ENCODE measurements at places on chromosomes 3 and 15.

- DNase-seq = no peak
Observed at GRCh38 chr3:111324645-111325044, 217.4 kb upstream of the CD96 start.

- DNase-seq = no peak
Observed at GRCh38 chr3:143480344-143480743, 360.8 kb downstream of the CHST2 start.

DNA sequence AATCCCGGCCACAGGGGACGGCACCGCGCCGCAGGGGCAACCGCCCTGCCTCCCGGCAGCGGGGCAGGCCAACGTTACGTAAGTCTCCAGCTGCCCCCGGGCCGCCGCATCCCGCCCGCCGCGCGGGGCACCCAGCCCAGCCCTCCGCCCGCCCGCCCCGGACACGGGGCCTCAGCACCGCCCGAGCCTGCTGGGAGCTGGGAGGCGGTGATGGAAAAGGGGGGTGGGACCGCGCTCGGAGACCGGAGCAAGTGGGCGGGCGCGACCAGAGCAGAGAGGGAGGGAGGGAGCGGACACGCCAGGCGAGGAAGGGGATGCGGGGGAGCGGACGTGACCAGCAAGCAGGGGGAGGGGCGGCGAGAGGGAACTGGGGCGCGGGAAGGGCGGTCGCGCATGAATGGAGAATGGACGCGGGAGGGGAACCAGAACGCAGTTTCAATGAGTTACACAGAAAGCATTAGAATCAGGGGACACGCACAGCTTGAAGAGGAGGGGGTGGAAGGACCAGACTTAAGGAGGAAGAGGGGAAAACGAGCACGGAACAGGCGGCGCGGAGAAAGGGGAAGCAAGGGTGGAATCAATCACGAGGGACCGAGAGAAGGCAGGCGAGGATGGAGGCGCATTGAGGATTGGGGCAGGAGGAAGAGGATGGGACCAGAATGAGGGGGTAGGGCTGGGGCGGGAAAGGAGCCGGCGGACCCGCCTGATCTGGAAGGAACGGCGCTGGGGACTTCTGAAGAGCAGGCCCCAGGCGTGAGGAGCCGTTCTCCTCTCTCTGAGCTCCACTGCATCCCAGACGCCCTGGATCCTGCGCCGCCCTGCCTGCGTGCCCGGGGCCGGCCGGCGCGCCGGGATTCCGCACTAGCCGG is 559 bp downstream of the PKM start:
- DNase-seq = peak; percentile 86

GRCh38 chr3:17433876-17434275 is 308.6 kb downstream of the TBC1D5 start:
- DNase-seq = no peak

GRCh38 chr3:31106912-31107311 is 212.5 kb upstream of the GADL1 start:
- DNase-seq = no peak

DNA sequence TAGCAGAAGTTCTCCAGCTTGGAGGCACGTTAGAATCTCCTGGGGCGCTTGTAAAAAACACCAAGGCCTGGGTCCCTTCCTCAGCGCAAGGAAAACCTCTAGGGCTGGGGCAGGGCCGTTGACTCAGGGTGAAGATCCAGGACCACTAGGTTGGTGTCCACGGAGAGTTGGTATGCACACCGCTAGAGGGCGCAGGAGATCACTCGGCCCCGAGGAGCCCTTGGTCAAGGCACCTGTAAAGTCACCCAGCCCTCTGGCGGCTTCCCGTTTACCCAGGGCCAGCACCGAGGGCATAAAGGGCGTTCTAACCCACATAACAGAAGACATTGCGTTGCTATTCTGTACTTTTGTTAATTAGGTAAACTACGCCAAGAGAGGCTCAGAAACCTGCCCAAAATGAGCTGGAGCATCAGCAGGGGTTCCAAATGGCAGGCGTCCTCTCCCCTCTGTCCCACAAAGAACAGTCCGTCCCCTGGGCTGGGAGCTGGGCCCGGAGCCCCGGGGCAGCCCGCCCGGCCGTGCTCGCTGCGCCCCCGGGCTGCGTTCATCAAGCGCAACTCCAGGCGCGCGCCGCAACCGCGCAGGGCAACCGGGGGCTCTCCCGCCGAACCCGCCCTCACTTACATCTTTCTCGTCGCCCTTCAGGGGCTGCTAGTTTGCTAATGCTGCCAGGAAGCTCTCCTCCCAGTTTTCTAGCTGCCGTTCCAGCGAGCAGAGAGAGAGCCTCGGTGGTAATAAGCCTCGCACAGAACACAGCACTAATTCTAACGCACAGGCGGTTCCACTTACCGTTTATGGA is 332.1 kb downstream of the ARRDC4 start:
- peak; percentile 41 for DNase-seq

GRCh38 chr15:82114660-82115059 is 68.8 kb upstream of the MEX3B start:
- no peak for DNase-seq

DNA sequence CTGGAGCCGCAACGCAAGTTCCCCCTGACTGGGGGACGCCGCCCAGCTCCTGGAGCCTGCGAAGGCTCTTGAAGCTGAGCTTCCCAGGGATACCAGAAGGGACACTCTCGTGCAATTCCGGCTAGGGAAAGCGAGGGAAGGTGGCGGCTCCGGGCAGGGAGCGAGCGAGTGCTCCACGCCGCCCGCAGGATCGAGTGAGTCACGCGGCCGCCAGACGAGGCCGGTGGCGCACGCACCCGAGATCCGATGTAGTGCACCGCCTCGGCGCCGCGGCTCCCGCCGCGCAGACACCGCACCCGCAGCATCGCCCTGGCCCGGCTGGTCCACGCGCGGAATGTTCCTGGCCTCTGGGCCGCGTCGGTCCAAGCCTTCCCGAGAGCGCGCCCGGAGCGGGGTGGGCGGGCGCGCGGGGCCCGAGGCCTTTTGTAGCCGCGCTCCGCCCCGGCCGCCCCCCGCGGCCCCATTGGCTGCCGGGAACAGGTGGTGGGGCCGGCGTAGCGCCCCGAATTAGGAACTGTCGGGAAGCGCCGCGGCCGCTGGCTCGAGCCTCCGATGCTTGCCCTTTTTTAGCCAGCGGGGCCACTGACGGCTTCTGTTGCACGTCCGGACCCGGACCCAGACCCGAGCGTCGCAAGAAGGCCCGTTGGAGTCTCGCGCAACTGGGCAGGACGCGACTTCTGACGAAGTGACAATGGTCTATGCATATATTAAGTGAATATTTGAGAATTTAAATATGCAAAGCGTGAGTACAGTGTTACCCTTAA is at the start of gene GATM:
GATM (minus strand) TSS at position 396 of the 764 bp plus-strand sequence; CDS start at position 305, 91 bp downstream.
- peak; percentile 62 for DNase-seq

GRCh38 chr3:152211655-152212054 is 57.1 kb upstream of the MBNL1 start:
- DNase-seq = no peak

DNA sequence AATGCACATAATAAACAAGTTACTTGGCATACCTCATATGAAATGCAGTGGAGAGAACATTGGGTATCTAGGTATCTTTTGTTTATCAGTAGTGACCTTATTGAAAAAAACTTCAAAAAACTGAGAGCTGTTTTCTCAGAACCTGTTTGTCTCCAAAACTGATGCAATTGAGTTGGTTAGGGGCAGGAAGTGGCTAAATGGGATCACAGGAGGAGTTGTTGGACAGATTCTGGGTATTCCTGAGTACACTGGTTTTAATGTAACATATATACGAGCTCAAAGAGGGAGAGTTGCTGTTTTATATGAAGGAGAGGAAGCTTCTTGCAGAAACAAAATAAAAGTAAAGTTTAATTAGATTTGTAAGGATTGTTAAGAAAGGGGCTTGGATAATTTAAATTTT is 159.5 kb downstream of the C3orf70 start:
- no peak for DNase-seq

- no peak for DNase-seq
Observed at GRCh38 chr15:101697488-101697887, 26.8 kb downstream of the TARS3 start.

Data from activated naive CD8-positive, alpha-beta T cell treated with anti-CD3 and anti-CD28 coated beads for 36 hours (primary cell).